ENCODE measurements at places on chromosomes 2 and 18.
A peak's percentile ranks its signal among the peaks of the same experiment; 100 is the strongest.

- DNase-seq: no peak
These were observed 176.4 kb downstream of the ANKRD44 start for GRCh38 chr2:197134206-197134605.

GRCh38 chr2:67626656-67627055, 229.5 kb downstream of the ETAA1 start:
- DNase-seq: peak; percentile 90

DNA sequence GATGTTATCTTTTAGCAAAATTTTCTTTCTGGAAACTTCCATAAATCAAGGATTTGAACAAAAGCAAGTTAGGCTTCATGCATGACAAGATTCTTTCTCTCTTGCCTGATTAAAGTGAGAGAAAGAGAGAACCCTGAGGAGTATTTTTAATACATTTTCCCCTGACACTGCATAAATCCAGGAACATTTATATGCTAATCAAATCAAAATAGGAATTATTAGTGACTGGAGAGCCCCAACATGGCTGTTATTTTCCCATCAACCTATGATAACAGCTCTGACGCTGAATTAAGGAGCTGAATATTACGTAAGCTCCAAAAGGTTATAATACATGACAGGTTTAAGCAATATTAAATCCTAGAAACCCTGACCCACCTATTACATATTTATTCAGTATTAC, 930.2 kb upstream of the PIK3C3 start:
- no peak for DNase-seq

DNA sequence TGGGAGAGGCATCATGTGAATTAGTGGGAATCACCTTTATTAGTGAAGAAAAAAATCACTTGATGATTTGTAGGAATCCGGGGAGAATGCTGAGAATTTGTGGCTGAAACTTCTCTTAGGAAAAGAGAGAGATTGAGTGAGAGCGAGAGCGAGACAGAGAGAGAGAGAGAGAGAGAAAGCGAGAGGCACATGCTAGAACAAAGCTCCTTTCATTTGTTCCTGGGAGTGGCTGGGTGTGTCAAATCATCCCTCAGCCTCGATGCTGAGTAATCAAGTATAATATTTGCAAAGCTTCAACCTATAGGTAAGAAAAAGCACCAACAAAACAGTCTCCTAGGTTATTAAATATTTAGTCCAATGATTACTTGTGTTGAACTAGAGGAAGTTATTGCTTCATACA, 4.4 kb upstream of the SERPINB5 start:
- DNase-seq: no peak

DNA sequence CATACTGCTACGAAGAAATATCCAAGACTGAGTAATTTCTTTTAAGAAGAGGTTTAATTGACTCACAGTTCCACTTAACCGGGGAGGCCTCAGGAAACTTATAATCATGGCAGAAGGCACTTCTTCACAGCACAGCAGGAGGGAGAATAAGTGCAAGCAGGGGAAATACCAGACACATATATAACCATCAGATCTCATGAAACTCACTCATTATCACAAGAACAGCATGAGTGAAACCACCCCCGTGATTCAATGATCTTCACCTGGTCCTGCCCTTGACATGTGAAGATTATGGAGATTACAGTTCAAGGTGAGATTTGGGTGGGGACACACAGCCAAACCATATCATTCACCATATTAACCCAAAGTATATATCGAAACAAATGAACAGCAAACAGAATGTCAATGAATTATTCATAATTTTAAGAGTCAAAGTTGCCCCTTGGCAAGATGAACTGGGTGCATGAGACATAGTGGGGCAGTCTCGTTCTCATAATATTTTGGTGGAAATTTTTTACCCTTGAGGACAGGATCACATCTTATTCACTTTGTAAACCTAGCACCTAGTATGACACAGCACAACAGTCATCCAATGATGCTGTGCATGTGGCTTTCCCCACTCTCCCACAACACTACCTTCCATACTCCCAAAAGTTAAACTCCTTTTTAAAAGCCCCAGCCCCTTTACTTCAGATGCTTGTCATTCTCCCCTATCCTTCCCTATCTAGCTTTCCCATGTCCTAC, 425.3 kb downstream of the ZEB2 start:
- DNase-seq: no peak

DNA sequence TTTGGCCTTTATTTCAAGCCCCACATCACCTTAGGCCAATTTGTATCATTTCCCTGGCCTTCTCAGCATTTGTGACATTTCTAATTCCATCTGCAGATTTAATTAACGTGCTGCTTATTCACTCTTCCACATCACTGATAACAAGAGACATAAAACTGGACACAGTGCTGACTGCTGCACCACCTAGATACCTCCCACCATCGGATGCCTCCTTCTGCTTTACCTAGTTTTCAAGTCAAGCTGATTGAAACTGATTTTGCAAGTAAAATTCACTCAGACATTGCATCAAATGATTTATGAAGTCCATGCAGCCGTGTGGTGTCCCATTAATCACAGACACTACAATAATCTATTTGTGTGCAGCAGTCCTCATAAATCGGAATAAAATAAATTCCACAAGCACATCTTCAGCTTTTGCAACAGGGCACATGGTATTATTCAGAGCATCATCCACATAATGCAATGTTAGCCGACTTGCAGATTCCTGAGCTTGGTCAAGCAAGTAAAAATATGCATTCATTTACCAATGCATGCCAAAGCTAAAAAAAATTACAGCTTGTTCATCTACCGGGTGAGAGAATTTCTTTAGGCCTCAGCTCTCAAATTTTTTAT, 15.9 kb upstream of the CRIM1 start:
- DNase-seq: peak; percentile 94

DNA sequence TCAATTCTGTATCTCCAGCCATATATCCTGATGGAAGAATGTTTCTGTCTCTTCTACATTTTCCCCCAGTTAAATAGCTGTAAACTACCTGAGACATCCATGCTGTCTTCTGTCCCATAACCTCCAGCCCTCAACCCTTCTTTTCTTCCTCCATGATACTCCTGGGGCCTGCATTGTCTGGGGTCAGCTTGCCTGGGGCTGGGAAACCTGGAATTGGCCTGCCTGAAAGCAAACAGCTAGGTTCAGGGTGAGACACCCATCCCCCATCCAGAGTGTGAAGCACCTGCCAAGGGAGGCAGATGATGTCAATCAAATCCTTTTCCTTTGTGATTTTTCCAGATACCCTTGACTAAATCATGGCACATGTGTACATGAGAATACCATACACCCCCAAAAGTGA, 313.7 kb upstream of the MGAT5 start:
- no peak for DNase-seq

DNA sequence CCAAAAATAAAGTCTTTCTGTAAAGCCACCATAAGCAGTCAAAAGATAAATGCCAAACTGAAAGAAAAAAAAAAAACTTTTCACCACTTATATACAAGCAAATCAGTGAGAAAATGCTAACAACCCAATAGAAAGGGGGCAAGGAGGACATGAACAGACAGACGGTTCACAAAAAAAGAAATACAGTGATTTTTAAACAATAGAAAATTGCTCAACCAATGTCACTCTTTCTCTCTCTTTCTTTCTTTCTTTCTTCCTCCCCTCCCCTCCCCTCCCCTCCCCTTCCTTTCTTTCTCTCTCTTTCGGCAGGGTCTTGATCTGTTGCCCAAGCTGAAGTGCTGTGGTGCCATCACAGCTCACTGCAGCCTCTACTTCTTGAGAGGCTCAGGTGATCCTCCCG, 28.8 kb upstream of the SPATA3 start:
- DNase-seq: no peak

All from AG10803 (cell line).